ENCODE measurements at places on chromosomes 4 and X.
A peak's percentile ranks its signal among the peaks of the same experiment; 100 is the strongest.

GRCh38 chr4:123843137-123843536 lies 446.5 kb downstream of the SPRY1 start:
- DNase-seq = no peak

DNA sequence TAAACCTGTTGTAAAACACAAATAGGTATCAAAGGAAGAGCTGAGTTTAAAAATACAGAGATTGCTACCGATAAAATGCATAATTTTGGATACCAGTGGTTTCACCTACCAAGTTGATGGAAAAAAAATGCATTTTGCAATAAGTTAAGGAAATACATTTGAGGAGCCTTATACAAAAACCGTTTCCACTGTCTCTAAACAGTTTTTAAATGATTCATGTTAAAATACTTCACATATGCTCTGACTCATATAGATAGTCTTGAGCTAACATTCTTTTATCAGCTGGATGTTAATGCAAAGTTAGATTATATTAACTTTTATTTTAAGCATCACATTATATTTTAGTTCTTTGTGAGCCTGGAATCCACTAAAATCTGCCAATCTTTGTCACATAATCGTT lies 50.6 kb upstream of the ANKRD17 start:
- DNase-seq = no peak

DNA sequence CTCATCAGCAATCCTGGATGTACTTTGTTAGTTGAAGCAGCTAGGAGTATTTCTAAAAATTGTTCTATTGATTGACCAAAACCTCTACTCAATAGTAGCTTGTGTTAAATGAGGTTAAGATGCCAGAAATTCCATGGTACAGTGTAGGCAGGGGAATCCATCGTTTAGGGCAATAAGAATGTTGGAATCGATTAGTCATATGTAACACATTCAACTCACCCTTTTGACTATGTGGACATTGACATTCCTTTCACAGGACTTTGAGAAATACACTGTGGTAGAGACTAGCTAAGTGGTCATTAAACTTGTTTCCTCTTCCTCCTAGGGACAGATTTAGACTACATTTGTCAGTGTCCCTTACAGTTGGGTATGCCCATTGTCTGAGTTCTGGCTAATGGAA lies 40.2 kb downstream of the KDM5C start:
- DNase-seq = no peak

DNA sequence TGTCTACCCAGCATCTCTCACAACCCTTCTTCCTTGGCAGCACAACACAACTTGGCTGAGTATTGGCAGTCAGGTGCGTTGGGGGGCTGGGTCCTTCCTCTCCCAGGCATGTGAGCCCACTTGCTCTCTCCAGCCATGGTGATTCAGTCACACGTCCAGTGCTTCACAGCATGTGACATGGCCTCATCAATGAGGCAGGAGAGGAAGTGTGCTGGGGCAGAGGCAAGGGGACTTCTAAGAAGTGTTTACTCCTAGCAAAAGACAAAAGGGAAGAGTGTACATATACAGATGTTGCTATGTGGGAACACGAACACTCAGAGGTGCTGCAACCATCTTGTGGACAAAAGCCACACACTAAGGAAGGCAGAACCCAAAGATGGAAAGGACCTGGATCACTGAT lies 380.8 kb downstream of the FBXW7 start:
- no peak for DNase-seq

GRCh38 chr4:22412013-22412412 lies 103.9 kb downstream of the ADGRA3 start:
- DNase-seq = no peak

DNA sequence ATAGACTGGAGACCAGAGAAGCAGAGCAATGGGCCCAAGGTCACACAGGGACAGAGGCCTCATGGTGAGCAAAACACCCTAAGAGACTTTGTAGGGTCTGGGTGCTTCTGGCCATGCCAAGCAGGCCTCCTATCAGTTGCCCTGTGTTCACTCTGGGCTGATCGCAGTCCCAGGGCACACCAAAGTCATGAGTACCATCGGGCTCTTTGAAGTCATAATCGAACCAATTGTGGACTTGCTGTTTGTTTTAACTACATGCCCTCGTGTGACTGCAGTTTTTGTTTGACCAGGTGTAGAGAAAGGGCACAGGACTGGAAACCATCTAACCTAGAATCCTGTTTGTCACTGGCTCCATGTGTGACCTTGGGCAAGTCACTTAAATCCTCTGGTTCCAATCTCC lies 172.5 kb upstream of the CPEB2 start:
- DNase-seq = no peak

GRCh38 chr4:143668930-143669552 lies 31.4 kb downstream of the FREM3 start:
- no peak for DNase-seq

DNA sequence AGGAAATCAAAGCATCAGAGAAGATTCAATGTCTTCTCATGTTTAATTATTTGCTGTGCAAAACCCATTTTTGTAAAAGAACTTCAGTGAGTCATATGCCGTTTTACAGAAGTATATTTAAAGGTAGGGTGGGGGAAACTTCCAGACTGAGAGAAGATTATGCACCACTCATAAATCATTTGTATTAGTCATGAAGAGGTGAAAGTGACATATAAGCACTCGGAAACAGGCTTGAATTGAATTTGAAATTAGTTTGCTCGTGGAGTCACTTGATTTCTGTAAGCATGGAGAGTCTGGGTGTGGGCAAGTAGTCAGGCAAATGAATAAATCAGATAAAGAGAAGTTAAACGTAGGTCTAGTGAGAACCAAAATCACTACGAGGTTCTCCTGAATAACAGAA lies 335.1 kb downstream of the ANK2 start:
- DNase-seq = no peak

GRCh38 chr4:168524006-168524405 lies 27.2 kb downstream of the PALLD start:
- DNase-seq = no peak

- DNase-seq = no peak
These were observed 19.1 kb upstream of the ZXDA start for GRCh38 chrX:57929373-57929772.

DNA sequence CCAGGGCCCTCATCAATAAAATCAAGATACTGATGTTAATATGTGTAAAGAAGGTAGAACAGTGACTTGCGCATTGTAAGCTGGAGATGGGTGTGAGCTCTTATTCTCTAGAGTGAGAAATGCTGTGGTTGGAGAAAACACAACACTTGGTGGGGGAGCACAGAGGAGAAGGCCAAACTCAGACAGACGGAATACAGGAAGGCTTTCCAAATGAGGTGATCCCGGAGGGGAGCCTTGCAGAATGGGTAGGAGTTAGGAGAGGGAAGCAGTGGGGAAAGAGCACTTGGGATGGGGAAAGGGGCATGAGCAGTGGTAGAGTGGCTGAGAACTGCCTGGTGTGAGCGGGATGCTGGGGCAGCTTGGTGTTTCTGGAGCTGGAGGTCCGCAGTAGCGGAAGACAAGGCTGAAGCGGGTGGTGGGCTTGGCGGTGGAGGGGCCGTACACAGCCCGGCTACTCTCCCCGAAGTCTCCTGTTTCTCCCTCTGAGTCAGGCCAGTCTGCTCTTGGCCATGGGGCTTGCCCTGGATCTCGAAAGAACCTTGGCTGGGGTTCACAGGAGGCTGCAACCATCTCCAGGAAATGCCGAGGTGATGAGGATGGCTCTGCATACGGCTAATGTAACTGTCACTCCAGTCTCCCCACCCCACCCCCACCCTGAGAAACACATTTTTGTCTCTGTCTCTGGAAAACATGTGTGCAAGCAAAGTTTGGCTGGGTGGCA lies 11.3 kb upstream of the PLAC1 start:
- no peak for DNase-seq

GRCh38 chr4:26896636-26897035 lies 36.0 kb downstream of the STIM2 start:
- DNase-seq = no peak

DNA sequence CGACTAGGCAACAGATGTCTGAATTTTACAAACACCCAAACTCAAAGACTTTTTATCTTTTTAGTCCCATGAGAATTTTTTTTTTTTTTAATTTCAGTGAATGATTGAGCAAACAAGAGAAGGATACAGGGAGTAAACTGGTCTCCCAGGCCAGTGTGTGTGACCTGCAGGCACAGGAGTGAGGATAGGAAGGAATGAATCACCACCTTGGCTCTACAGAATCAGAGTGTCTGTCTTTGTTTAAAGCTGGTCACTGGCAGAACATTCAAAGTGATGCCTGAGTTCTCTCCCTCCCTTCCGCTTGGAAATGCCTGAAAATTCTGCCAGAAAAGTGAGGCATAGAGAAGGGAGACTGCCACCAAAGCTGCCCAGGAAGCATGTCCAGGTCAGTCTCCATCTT lies 69.5 kb downstream of the PARM1 start:
- DNase-seq = no peak

- no peak for DNase-seq
These were observed 175.2 kb downstream of the GC start for GRCh38 chr4:71608678-71609071.

- no peak for DNase-seq
These were observed 46.8 kb downstream of the NEK1 start for GRCh38 chr4:169565606-169566005.

DNA sequence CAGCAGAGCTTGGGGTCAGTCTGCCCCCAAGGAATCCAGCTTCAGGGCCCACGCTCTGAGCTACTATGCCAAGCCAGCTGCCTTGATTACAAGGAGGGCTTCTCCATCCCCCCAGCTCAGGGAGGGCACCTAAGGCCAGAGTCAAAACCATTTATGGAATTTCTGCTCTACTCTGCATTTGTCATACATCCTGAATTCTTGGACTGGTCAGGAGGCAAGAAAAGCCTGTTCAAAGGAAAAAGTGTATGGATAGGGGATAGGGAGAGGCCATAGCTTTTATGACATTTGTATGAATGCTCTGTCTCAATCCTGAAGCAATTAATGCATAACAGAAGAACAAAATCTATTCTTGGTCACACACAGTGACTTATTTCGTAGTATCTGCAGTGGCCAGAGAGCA lies 32.2 kb downstream of the EDNRA start:
- no peak for DNase-seq

DNA sequence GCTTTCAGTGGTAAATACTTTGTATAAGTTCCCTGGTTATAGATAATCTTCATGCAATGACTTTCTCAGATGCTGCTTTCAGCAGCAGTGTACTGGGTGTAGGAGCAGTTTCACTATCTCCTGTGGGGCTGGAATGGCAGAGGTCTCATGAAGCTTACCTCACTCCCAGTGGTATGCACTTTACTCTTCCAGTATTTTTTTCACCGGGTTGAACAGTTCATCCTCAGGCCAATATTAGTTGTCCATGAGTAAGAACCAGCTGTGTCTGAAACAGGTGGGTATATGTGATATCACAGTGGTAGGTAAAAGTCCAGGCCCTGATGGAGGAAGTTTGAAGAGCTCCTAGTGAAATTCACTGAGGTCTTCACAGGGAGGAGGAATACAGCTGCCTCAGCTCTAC lies 351.5 kb upstream of the EMCN start:
- DNase-seq = no peak

DNA sequence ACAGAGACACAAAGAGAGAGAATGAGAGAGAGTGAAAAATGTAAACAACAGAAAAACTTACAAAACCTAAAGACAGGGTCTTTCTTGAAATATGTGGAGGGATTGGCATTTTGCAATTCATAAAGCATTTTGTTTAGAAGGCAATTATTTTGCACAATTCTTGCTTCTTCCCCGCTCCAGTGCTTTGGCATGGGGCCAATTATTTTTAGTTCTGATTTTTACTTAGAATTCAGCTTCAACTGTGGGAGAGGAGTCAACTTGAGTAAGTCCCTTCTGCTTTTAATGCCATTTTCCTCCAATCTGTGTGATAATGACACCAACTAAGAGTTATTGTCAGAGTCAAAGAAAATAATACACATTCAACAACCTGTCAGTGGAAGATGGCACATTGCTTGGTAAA lies 1051.9 kb downstream of the NLGN4X start:
- DNase-seq = no peak

GRCh38 chrX:17496407-17496806 lies 121.4 kb downstream of the NHS start:
- no peak for DNase-seq

DNA sequence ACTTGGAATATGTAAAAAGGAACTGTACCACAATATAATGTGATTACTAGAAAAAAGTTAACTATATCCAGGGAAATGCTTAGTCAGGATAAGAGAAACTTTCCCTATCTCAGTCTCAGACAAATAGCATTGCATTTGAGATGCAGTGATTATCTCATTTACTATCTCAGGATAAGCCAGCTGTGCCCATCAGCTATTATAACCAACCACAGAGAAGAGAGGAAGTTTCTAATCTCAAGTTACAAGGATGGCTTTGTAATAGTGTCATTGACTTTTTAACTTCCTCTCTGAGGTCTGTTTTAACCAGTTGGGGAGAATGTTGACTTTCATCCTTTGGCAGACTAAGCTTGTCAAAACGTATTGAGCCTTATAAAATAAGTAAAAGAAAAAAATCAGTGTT lies 56.5 kb downstream of the SNX25 start:
- DNase-seq = no peak

- DNase-seq = no peak
These were observed 558.4 kb upstream of the IGFBP7 start for GRCh38 chr4:57668621-57669020.

DNA sequence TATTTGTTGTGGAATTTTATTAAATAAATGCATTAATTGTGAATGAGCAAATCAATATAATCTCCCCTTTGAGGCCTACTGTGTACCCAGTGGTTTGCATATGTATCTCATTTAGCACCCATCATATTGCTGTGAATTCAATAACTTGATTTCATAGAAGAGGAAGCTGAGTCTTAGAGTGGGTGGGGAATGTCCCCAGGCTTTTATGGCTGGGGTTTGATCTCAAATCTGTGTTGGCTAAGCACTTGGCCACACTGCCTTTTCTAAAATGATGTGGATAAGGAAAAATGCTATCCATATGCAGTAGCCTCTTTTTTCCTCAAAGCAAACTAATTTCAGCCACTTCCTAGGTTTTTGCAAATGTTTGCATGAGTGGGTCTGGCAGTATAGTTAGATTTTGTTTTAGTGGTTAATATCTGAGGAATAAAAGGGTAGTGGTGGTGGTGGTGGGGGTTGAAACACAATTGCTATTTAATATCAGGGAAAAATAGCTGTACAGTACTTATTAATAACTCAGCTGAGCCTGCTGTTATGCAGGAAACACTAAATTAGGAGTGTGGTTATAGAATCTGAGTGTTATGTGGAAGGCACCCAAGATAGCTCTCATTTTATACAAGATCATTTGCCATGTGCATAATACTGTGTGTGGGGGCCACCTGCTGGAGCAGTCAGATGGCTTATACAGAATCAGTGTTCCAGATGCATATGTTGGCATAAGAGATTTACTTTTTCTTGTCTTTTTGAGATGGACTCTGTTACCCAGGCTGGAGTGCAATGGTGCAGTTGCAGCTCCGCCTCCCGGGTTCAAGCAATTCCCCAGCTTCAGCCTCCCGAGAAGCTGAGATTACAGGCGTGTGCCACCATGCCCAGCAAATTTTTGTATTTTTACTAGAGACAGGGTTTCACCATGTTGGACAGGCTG lies 108.0 kb downstream of the TMEM131L start:
- peak; percentile 49 for DNase-seq

GRCh38 chr4:62004881-62005280 lies 804.8 kb downstream of the ADGRL3 start:
- no peak for DNase-seq

Measured in right renal pelvis (tissue), 4 donors.